CD4-positive, alpha-beta T cell (primary cell): ENCODE measurements at places on chromosomes 3 and 15.
A peak's percentile ranks its signal among the peaks of the same experiment; 100 is the strongest.

DNA sequence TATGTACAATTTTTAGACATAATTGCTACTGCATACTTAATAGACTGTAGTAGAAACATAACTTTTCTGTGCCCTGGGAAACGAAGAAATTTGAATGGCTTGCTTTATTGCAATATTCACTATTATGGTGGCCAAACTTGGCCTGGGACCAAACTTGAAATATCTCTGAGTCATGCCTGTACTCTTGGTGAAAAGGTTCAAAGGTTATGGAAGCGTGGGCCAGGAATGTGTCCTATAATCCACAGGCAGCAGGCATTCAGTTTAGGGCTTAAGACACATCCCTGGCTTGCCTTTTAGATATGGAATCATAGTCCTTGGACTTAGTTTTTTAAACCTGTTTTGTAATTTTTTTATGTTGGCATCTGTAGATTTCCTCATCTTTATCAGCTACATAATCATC lies 124.3 kb downstream of the LRIG1 start:
- no peaks in the 10 kb centered on the region for H3K27me3 ChIP-seq
- H3K27ac ChIP-seq = no peak overlapping the region
- no peak overlapping the region for H3K4me3 ChIP-seq
- H3K36me3 ChIP-seq = peaks cover 48% of the 10 kb centered on the region
- H3K4me1 ChIP-seq = peaks cover 14% of the 10 kb centered on the region
- DNase-seq = no peak

DNA sequence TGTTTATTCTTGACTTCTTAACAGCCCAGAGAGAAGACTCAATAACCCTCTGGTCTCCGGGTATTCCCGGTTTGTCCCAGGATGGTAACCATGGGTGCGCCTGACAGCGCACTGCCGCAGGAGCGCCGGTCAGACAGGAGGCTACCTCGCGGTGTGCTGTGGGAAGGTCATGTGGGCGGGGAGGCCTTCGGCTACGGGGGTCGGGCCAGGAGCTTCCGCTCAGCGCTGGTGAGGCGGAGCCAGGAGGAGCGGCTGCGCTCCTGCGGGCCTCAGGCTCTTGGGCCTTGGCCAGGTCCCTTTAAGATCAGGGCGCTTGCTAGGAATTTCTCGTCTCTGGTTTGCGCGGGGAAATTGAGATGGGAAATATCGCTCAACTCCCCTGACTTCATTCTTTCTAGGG lies 182.3 kb upstream of the NDN start:
- no peak overlapping the region for H3K4me3 ChIP-seq
- H3K4me1 ChIP-seq = no peaks in the 10 kb centered on the region
- DNase-seq = no peak
- no peak overlapping the region for H3K27ac ChIP-seq

- peaks cover 2% of the 10 kb centered on the region for H3K4me1 ChIP-seq
- H3K27ac ChIP-seq = no peak overlapping the region
- no peak for DNase-seq
- H3K4me3 ChIP-seq = no peak overlapping the region
- H3K27me3 ChIP-seq = peaks cover 7% of the 10 kb centered on the region
Observed at GRCh38 chr3:180875124-180875698, 37.3 kb upstream of the FXR1 start.

DNA sequence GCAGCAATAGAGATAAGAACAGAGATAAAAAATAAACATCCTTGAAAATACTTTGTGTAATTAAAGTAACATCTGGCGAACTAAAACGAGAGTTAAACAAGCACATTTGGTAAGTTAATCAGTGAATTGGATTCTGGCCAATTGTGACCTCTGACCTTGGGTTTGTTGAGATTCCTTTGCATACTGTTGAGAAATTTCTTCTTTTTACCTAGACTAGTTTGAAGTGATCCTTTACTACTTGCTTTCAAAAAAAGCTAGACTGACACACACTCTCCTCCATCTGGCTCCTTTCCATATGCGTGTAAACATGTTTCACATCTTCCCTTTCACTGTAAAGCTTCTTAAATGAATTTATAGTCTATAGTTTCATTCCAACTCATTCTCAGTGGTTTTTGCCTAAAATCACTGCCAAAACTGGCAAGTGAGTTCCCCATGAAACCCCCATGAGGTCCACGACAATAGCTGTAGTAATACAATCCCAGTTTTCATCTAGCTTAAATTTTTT lies 17.3 kb upstream of the GBE1 start:
- DNase-seq = no peak
- H3K36me3 ChIP-seq = no peaks in the 10 kb centered on the region
- H3K27ac ChIP-seq = no peak overlapping the region
- H3K4me1 ChIP-seq = no peaks in the 10 kb centered on the region
- H3K27me3 ChIP-seq = no peaks in the 10 kb centered on the region

DNA sequence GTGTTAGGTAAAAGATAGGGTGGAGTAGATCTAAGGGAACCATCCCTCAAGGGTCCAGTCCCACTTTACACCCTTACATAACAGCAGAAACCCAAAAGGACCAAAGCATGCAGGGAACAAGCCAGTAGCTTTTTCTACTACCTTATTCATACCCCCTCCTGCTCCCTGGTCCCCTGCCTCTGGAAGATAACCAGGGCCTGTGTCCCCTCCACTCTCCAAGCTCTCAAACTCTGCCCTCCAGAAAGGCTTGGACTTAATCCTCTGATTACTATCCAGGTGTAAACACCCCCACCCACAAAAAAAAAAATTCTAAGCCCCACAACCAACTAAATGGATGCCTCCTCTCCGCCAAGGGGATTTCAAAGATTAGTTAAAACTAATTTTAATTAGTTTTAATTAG lies 33.9 kb upstream of the STRIT1 start:
- H3K27me3 ChIP-seq = no peaks in the 10 kb centered on the region
- no peaks in the 10 kb centered on the region for H3K4me1 ChIP-seq
- H3K27ac ChIP-seq = no peak overlapping the region
- H3K4me3 ChIP-seq = no peak overlapping the region

- no peak overlapping the region for H3K27ac ChIP-seq
- H3K4me1 ChIP-seq = no peaks in the 10 kb centered on the region
- H3K4me3 ChIP-seq = no peak overlapping the region
- H3K27me3 ChIP-seq = no peaks in the 10 kb centered on the region
- no peak for DNase-seq
- no peaks in the 10 kb centered on the region for H3K36me3 ChIP-seq
Observed at GRCh38 chr15:79028411-79028964, 62.1 kb downstream of the RASGRF1 start.

GRCh38 chr3:72137865-72138861 lies 353.2 kb upstream of the PROK2 start:
- no peaks in the 10 kb centered on the region for H3K36me3 ChIP-seq
- peaks cover 4% of the 10 kb centered on the region for H3K4me1 ChIP-seq
- H3K27me3 ChIP-seq = no peaks in the 10 kb centered on the region

DNA sequence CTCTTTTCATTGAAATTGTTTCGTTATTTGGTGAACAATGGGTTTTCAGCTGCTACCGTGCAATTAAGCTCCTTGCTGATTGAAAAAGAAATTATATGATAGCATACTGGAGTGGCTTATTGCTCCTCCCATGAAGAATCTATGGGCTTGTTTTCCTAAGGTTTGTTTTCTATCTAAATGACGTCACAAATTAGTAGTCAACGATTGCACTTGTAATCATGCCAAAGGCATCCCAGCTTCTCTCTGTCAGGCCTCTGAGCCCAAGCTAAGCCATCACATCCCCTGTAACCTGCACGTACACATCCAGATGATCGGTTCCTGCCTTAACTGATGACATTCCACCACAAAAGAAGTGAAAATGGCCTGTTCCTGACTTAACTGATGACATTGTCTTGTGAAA lies 388.0 kb upstream of the LMCD1 start:
- H3K27me3 ChIP-seq = no peaks in the 10 kb centered on the region
- H3K36me3 ChIP-seq = no peaks in the 10 kb centered on the region
- peaks cover 5% of the 10 kb centered on the region for H3K4me1 ChIP-seq
- DNase-seq = no peak
- no peak overlapping the region for H3K27ac ChIP-seq

DNA sequence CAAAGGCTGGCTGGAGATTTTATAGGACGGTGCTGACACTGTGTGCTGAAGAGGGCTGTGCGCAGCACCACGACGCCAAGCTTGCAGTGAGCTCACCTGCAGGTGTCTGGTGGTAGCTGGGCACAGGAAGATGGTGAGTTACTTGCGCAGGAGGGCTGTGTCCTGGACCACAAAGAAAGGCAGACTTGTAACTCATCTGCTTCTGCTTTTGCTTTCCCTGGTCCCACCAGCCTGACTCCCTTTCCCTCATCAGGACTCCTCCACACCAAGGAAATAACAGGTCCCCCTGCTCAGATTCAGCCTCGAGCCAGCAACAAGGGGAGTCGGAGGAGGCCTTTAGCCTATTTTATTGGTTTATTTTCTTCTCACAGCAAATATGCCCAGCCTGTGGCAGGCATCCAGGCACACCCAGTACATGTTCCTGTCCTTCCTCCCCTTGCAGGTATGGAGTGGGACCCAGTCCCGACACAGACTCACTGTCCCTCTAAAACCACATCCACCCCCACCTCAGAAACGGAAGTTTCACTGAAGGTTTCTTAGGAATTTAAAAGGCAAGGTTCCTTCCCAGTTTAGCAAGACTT lies 35.6 kb upstream of the FLNB start:
- H3K4me3 ChIP-seq = no peak overlapping the region
- H3K27ac ChIP-seq = no peak overlapping the region
- H3K27me3 ChIP-seq = no peaks in the 10 kb centered on the region
- no peaks in the 10 kb centered on the region for H3K36me3 ChIP-seq
- no peak for DNase-seq
- peaks cover 10% of the 10 kb centered on the region for H3K4me1 ChIP-seq

GRCh38 chr15:22878103-22878502 lies 39.6 kb downstream of the NIPA2 start:
- no peak overlapping the region for H3K4me3 ChIP-seq
- peaks cover 13% of the 10 kb centered on the region for H3K36me3 ChIP-seq
- no peak for DNase-seq
- no peaks in the 10 kb centered on the region for H3K4me1 ChIP-seq

- no peak for DNase-seq
- no peak overlapping the region for H3K4me3 ChIP-seq
- no peaks in the 10 kb centered on the region for H3K4me1 ChIP-seq
- H3K36me3 ChIP-seq = no peaks in the 10 kb centered on the region
- no peak overlapping the region for H3K27ac ChIP-seq
Observed at GRCh38 chr3:73652896-73653295, 28.2 kb upstream of the PDZRN3 start.

GRCh38 chr3:101204246-101204645 lies 116.1 kb downstream of the IMPG2 start:
- H3K4me3 ChIP-seq = no peak overlapping the region
- H3K27ac ChIP-seq = no peak overlapping the region
- H3K27me3 ChIP-seq = peaks cover 4% of the 10 kb centered on the region
- H3K36me3 ChIP-seq = no peaks in the 10 kb centered on the region
- no peak for DNase-seq

DNA sequence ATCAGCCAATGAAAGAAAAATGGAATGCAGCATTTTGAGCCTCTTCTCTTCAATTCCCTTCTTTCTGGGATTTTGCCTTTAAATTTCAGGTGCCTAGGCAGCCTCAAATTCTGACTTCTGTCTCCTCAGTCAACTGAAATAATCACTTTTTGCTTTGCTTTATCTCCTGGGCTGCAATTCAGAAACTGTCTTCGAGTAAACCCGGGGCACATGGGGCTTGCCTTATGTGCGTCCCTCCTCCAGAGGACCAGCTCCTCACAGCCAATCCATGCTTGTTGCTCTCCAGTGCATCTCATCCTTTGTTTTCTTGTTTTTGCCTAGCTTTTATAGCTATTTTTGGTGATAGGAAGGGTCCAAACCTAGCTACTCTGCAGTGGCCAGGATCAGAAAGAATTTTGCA lies 8.8 kb downstream of the RTP3 start:
- no peak overlapping the region for H3K27ac ChIP-seq
- DNase-seq = no peak
- H3K27me3 ChIP-seq = no peaks in the 10 kb centered on the region
- no peak overlapping the region for H3K4me3 ChIP-seq
- no peaks in the 10 kb centered on the region for H3K36me3 ChIP-seq
- no peaks in the 10 kb centered on the region for H3K4me1 ChIP-seq

DNA sequence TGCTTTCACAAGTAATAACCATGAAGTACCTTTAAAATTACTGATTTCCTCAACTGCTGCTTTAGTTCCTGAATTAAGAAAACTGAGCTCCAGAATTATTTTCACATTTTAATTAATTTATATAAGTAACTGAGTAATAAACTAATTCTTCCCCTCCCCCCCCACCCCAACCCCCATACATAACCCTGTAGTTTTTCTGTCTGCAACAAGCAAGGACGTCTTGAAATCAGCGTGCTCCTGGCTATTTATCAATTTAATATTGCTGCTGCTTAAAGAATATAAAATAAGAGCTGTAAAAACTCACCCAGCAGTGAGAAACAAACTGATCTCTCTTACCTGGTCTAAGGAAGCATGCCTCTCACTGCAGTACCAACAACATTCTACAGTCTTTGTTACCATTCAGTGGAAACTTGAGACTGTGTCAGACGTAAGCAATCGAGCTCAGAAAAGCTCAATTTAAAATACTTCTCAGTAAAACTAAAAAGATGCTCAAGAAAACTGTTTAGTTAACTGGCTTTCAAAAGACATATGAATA lies 121.0 kb downstream of the TFDP2 start:
- H3K27ac ChIP-seq = no peak overlapping the region
- no peaks in the 10 kb centered on the region for H3K27me3 ChIP-seq
- peak overlapping the region; percentile 42 for H3K4me3 ChIP-seq
- no peaks in the 10 kb centered on the region for H3K4me1 ChIP-seq
- peak; percentile 68 for DNase-seq
- H3K36me3 ChIP-seq = no peaks in the 10 kb centered on the region

DNA sequence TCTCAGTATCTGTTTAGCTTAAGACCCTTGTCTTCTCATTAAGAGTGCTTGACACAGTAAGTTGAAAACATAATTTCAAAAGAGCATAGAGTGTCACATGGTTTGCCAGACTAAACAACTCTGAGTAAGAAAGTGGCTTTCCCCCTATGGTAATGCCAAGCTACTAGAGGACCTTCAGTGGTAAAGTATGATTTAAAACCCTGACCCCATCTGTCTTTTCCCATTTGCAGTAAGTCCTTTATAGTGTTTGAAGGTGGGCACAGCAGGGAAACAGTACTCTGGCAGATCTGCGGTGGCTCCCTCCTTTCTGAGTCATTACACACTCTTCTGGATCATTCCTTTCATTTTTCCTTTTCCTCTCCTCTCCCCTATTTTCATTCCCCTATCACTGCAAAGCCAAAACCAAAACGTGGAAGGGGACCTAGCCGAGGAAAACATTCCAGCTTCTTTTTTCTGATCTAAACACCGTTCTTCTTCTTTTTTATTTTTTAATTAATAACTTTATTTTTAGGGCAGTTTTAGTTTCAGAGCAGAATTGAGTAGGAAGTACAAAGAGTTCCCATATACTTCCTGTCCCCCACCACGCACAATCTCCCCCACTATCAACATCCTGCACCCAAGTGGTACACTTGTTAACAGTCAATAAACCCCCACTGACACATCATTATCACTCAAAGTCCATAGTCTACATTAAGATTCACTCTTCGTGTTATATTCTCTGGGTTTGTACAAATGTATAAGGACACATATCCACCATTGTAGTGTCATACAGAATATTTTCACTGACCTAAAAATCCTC lies 74.7 kb downstream of the PPARG start:
- H3K4me3 ChIP-seq = no peak overlapping the region
- H3K36me3 ChIP-seq = no peaks in the 10 kb centered on the region
- no peaks in the 10 kb centered on the region for H3K27me3 ChIP-seq
- DNase-seq = no peak
- H3K27ac ChIP-seq = no peak overlapping the region

- no peaks in the 10 kb centered on the region for H3K27me3 ChIP-seq
- H3K27ac ChIP-seq = no peak overlapping the region
- peaks cover 8% of the 10 kb centered on the region for H3K4me1 ChIP-seq
- no peak for DNase-seq
- H3K36me3 ChIP-seq = no peaks in the 10 kb centered on the region
- H3K4me3 ChIP-seq = no peak overlapping the region
Observed at GRCh38 chr3:195110647-195111318, 160.2 kb downstream of the XXYLT1 start.

GRCh38 chr3:160545504-160545871 lies 19.9 kb downstream of the KPNA4 start:
- no peaks in the 10 kb centered on the region for H3K27me3 ChIP-seq
- H3K4me3 ChIP-seq = no peak overlapping the region
- H3K4me1 ChIP-seq = peaks cover 4% of the 10 kb centered on the region
- no peak overlapping the region for H3K27ac ChIP-seq
